MG63 (cell line): ENCODE measurements at places on chromosomes 5 and 9. TPM values are rescaled to one million over a fixed set of nuclear protein-coding genes. Genes with fewer than 3 reads are reported as not detected.

DNA sequence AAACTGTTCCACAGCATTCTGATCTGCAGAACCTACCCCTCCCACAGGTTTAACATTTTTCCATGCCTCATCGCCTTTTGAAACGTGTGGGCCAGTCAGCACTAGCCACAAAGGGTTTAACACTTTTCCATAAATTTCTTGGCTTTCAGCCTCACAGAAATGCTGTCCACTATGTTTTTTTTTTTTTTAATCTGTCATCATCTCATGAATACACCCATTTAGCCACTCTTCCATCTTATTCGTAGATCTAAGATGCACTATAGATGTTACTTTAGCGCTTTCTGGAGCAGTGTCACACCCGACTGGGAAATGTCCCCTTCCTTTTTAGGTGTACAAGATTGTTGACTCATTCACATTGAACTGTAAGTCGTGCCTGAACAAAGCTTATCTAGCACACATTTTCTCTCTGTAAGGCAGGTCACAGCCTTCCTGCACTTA lies 62.3 kb downstream of the GCNT1 start:
- no peak for DNase-seq

DNA sequence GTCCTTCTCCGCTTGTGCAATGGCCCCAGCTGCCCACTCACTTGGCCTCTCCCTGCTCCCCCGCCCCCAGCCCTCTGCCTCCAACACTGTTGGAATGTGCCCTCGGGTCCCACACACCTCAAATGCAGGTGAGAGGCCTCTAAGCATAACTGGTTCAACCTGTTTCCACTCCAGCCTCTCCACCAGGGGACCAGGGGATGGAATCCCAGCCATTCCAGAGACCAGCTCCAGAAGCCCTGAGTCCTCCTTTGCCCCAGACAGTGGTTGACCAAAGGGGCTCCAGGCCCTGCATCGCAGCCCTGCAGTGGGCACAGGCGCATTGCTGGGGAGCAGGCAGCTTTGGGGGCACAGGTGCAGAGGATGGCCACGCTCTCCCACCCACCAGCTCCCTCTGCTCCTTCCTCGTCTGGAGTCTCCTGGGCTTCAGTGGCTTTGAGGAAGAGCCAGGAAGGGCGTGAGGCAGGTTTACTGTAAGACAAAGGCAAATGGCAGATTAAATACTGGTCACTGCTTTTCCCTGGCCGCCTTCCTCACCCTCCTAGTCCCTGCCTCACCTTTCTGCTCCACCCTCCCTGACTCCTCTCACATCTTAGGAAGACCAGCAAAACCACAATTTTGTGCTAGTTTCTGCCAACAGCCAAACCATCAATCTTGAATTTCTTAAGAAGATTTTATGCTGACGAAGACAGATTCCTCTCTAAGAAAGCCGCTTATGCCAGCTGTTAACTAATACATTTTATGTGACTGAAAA lies 29.1 kb upstream of the IRX2 start:
- no peak for DNase-seq

DNA sequence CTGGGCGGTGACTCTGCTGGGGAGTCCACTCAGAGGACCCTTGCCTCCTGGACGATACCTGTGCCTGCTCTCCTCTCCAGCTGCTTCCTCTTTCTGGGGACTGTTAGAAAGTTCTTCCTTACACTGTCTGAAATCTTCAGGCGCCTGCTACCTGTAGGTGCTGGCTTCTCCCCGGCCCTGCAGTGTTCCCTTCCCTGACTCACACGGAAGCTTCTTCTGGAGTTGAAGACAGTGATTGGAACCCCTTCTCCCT lies 562 bp downstream of the GSN start:
- DNase-seq, result no peak

SLC36A3 gene
- total RNA-seq, result not detected in 2 replicates

PTPRD gene
- total RNA-seq, result not detected in 2 replicates

DNA sequence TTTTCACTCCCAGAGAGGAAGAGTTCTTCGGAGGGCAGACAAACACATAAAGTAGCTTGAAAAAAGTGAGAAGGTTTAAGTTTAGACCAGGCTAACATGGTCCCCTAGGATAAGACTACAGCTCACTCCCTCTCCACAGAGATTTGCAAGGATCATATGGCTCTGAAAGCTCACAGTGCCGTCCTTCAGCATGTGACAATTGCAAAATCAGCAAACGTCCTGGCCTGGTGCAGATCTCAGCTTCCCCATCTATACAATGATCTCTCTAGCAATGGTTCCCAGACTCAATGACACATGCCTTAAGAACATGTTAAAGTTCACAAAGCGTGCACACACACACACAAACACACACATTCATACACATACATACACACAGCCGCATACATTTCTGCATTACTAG lies 327.6 kb downstream of the ACTL7B start:
- no peak for DNase-seq

DNA sequence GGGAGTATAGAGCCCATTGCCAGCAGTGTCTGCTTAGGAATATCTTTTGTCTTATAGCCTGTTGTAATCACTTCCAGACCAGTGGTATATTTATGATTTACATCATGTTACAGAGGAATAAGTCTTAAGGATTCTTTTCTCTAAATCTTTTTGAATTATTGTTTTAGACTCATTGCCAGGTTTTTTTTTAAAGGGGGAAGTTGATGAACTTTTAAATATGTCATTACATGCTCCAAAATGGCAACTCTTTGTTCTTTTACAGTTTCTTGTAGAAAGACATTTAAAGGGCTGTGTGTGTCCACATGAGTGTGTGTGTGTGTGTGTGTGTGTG lies 59.4 kb upstream of the NFIB start:
- no peak for DNase-seq

- peak; percentile 95 for DNase-seq
These were observed 19.6 kb downstream of the TENT4A start for GRCh38 chr5:6732634-6733410.

- DNase-seq, result no peak
These were observed 2.2 kb downstream of the NSMF start for GRCh38 chr9:137456864-137457405.

DNA sequence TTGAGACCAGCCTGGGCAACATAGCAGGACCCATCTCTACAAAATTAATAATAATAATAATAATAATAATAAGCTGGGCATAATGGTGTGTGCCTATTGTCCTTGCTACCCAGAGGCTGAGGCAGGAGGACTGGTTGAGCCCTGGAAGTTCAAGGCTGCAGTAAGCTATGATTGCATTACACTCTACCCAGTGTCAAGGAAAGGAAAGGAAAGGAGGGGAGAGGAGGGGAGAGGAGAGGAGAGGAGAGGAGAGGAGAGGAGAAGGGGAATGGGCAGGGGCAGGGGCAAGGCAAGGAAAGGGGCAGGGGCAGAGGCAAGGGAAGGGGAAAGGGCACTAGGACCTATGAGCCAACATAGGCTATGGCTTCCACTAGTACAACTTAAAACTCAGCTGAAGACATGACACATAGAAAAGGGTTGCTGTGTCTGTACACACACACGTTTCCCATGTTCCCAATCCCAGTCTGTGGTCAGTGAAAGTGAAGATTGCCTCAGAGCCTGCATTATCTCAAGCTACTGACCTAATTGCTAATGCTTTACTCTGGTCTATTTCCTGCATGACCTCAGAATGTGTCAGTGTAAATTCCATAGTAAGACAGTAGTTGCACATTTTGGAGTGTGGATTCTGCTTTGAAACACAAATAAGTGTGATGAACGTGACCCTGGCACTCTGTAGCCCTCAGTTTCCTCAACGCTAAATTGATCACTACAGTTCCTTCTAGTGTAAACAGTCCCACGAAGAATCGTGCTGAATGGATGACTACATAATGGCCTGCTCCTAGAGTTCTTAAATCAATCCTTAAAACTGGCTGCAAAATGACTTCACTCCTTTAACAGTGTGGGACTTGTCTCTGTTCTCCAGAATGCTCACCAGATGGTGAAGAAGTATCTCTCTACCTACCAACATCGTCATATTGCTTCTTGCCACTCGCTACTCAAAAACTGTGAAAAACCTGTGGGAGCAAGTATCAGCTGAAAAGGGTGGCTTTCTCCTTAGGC lies 497.0 kb downstream of the RAB3C start:
- peak; percentile 58 for DNase-seq

LTC4S gene
- 1.7 TPM in 1 of 2 replicates, not detected in the other for total RNA-seq

ZNF658 gene
- 2.9 and 5.2 TPM in 2 replicates for total RNA-seq

- no peak for DNase-seq
These were observed 101.1 kb upstream of the NR4A3 start for GRCh38 chr9:99720455-99721050.

GRCh38 chr9:126719618-126720031 lies 85.2 kb upstream of the ZBTB43 start:
- peak; percentile 28 for DNase-seq

NCBP1 gene
- total RNA-seq, result 35.7 and 263 TPM in 2 replicates

DNA sequence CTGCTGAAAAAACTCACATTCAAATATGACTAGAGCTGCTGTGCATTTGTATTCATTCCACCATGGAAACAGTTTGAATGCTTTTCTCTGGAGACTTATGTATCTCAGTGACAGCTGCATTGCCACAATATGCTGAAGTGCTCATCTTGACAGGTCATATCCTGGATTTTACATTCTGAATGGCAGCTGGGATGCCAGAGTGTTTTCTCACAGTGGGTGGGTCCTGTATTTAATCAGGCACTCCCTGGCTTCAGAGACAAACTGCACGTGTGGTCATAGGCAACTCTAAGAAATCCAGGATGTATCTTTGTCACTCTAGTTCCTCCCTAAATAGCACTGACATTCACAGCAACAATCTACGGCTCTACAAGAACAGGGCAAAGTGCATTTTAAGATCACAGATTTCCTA lies 75.6 kb downstream of the ST8SIA4 start:
- DNase-seq, result peak; percentile 18

NUTM2G gene
- total RNA-seq, result not detected in 2 replicates

GRCh38 chr9:135590486-135591079 lies 29.0 kb downstream of the PAEP start:
- DNase-seq, result no peak

GIN1 gene
- 8.8 and 30.7 TPM in 2 replicates for total RNA-seq

DNA sequence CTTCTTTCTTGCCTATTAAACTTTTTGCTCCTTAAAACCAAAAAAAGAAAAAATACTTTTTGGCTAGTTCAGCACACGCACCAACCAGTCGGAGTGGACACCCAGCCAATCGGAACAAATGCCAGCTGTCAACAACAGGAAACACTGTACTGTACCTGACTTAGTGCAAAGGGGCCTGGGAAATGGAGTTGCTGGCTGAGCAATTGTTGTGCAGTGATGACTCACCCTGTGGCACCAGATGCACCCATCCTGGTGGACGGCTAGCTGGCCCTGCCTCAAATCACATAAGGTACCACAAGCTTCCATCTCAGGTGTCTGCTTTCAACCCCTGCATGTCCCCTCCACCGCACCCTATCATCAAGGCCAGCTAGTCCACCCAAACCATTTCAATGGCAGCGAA lies 20.9 kb downstream of the FOXE1 start:
- peak; percentile 48 for DNase-seq

DNA sequence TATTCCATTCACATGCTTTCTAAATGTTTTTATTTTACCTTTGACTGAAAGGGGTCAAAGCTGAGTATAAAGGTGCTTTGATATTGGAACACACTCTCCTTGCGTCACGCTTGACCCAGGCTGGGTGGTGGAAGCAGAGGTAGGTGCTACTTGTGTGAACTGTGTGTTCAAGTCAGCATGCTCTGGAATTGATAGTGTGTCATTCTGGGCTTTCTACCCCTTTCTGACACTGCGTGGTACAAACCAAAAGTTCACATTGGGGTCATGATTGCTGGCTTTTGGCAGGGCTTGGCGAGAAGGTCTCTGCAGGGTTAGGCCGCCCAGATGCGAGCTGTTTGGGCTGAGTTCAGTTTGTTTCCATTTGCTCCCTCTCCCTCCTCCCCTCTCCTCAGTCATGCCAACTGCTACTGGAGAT lies 131.8 kb downstream of the ADAMTSL1 start:
- peak; percentile 95 for DNase-seq

ANKRD18B gene
- total RNA-seq, result not detected in 2 replicates

DNA sequence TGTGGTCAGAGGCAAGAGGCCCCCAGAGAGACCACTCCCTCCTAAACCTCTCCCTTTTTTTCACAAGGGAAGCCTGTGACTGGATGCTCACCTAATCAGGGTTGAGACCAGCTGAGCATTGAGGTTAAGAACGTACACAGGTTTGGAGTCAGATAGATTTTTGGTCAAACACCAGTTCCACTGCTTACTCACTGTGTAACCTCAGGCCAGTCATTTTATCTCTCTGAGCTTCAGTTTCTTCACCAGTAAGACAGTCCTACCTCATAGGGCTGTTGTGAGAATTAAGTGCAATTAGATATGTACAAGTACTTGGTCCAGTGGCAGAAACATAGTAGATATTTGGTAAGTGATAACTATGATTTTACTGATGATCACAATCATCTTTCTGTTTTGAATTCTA lies 256.8 kb downstream of the CDK5RAP2 start:
- no peak for DNase-seq

GRCh38 chr5:39555788-39556187 lies 131.0 kb upstream of the DAB2 start:
- DNase-seq, result no peak

UBE2R2 gene
- 15.1 and 16.5 TPM in 2 replicates for total RNA-seq

RASGEF1C gene
- not detected in 2 replicates for total RNA-seq

DNA sequence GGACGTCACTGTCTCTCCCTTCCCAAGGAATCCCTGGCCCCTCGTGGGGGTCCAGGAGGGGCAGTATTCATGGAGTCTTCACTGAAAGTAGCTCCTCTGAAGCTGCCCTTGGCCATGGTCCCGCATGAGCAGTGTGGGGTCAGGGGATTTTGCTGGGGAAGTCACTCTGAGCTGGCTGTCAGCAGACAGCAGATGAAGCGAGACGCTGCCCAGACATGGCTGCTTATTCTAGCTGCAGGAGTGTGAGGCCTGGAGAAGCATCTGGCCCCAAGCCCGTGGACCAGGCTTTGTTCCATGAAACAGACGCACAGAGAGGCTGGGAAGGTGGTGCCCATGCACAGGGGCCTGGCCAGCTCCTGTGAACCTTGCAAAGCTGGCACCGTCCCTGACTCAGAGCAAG lies 21.5 kb upstream of the ASS1 start:
- DNase-seq, result peak; percentile 78

DNA sequence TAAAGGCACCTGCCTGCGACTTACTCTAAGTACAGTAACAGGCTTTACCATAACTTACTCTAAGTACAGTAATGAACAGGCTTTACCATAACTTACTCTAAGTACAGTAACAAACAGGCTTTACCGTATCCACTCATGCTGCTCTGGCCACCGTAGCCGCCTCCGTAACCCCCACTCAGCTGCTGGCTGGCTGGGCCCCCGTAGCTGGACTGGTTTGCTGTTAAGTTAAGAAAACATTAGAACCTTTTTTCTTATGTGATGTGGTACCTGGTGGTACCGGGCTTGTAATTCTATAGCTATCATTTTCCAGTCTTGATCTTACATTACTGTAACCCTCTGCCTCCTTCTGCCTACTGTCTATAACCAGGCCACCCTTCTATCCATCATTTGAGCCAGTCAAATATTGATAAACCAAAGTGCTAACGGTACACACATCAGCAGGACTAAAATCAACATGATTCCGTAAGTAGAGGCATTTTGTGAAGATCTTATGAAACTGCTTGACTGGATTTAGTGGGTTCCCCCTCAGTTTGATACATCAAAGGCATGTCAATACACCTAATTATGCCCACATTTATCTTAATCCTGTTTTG lies 7.4 kb downstream of the HNRNPH1 start:
- DNase-seq, result no peak

FGD3 gene
- not detected in 2 replicates for total RNA-seq

KIF20A gene
- total RNA-seq, result 111 and 129 TPM in 2 replicates

DND1 gene
- total RNA-seq, result 0.94 TPM in 1 of 2 replicates, not detected in the other
